Cardiac fibroblast (primary cell): ENCODE measurements at places on chromosomes 12 and 14.

GRCh38 chr12:131916306-131917138 lies 12.6 kb upstream of the PUS1 start:
- no peak for DNase-seq

- peak; percentile 64 for DNase-seq
These were observed 88.3 kb downstream of the LRRK2 start for GRCh38 chr12:40312982-40313576.

GRCh38 chr14:71539650-71540285 lies 392.5 kb upstream of the RGS6 start:
- peak; percentile 25 for DNase-seq

DNA sequence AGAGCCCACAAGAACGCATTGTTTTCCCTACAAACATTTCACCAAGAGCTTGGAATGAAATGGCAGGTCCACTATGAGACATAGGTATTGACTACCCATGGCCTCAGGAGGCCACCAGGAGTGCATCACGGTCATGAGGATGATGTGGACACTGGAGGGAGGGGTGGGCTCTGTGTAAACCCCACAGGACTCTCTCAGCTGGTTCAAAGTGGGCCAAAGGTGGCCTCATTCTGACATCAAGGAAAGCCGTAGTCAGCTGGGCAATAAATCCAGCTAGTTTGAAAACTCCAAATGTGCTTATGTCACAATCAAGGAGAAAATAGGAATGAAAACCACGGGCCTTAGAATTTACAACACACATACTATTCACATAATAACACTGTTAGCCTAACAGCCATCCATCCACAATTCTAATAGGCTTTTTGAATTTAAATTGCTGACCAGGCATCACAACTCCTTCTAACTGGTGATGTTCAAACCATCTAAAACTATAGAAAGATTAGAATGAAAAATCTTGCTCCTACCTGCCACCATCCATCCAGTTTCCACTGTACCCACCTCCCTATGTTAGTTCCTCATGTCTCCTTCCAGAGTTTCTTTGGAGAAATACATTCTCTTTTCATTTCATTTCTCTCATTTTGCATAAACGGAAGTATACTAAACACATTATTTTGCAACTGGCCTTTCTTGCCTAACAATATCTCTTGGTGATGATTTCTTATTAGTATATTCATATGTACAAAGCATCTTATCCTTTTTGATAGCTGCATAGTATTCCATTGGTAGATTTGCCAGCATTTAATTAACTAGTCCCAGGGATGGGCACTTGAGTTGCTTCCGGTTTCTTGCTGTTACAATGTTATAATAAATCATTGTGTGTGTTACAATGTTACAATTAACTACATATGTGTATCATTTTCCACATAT lies 21.5 kb downstream of the CMKLR1 start:
- DNase-seq, result no peak

DNA sequence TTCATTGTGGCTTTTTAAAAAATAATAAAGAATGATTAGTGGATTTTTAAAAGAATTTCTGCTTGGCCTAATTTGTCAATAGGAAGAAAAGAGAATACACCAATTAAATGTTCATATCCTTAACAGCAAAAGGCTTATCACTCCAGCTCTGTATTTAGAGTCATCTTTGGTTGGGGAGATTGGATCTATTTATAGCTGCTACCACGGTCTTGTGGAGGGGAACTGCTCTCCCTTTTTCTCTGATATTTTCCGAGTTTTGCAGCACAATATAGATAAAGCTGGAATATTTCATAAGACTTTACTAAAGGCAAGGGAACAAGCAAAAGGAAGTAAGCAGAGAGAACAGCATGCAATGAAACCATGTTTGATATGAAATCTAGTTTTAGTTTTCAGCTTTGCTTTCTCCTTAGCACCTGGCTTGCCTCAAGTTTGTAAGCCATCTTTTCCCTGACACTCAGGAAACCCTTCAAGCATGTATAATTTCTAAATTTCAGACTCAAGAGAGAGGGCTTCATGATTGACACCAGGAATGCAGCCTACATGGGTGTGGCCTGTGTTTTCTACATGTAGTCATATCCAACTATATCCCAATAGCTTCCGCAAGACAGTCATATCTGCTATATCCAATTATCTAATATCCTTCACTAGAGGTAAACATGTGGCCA lies 35.2 kb downstream of the BRMS1L start:
- DNase-seq, result peak; percentile 32

- no peak for DNase-seq
These were observed 55.0 kb upstream of the TMTC1 start for GRCh38 chr12:29838768-29839167.

DNA sequence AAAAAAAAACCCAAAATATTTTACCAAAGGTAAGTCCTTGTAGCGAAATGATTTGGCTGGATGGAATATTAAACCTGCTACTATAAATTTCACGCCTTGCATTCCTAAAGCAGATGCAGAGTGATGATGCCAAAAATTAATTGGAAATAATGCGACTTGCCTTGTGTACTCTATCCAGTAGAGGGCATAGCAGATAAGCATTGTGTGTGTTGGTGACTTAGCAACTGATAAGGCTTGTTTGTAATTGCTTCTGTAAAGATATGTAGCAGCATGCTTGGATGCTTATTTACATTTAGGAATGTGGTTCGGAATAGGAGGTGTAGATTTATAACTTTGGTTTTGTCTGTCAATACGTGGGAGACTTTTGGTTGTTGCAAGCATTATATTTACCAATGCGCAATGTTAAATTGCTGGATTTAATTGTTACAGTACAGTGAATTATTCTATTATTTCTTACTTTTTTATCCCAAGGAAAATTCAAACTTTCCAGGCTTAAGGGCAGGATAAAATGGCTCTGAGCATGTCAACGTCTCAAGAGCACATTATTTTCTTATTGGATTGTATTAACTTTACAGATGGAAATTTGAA lies 80.5 kb downstream of the TMEM260 start:
- peak; percentile 63 for DNase-seq

DNA sequence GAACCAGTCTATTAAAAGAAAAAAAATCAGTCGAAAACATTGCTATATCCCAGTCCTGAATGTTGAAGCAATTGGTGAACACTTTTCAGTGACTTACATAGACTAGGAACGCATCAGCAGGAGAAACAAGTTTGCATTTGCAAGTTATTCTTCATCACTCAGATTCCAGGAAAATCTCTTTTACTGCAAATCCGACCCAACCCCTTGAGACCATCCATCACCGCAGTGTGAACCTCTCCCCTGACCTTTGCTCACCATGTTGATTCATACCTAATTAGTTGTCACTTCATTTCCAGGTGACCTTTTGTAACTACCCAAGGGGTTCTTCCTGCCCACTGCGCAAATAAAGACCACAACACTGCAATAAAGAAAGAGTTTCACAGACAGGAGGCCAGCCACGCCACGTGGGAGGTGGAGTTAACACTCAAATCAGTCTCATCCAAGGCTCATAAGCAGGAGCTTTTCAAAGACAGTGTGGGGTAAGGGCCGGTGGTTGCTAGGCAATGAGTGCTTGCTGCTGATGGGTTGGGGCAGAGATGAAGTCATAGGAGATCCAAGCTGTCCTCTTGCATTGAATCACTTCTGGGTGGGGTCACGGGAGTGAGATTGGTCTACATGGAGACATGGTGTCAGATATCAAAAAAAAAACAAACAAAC lies 241.3 kb upstream of the TMEM132C start:
- no peak for DNase-seq

- no peak for DNase-seq
These were observed 103.6 kb upstream of the CCDC91 start for GRCh38 chr12:28086521-28087155.

GRCh38 chr14:51145246-51145645 lies 50.3 kb upstream of the TRIM9 start:
- DNase-seq, result peak; percentile 22

DNA sequence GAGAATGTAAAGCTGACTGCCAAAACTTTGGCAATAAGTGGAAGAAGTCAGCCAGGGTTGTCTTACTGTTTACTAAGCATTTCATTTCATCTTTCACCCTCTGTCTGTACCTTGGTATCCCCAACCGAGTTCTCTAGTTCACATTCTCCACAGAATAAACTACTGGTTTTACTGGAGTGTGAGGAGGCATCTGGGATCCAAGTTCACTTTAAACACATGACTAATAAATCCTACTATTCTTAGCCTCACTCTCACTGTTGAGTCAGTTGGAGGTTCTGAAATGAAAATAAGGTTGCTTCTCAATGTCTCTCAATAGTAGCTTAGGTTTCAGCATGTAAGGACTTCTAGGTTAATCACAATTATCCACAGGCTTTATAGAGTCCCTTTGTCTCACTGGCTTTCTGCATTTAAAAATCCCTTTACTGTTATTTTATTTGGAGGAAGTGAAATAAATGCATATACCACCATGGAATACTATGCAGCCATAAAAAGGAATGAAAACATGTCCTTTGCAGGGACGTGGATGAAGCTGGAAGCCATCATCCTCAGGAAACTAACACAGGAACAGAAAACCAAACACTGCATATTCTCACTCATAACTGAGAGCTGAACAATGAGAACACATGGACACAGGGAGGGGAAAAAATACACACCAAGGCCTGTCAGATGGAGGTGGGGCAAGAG lies 95.8 kb downstream of the EPS8 start:
- no peak for DNase-seq

- peak; percentile 45 for DNase-seq
These were observed 22.1 kb downstream of the MTHFD1 start for GRCh38 chr14:64410084-64410774.

DNA sequence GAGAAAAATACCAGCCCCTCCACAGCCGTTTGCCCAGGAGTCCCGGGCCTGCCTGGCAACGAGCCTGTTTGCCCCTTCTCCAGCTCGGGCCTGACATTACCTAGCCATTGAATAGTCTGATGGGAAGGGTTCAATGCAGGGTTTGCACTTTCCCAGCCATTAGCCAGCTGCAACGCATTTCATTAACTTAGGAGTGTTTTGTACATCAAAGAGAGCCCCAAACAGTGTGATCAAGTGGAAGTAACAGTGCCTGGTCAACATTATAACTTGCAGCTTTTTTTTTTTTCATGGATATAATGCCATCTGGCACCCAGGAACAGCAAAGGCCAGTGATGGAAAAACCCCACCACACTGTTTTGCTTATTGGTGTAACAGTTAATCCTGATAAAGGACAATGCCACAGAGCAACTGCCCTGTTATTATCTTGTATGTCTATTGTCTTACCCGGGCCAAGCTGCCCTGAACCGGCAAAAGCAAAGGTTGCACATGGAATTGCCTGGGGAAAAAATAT lies 38.0 kb downstream of the BTG1 start:
- no peak for DNase-seq

- no peak for DNase-seq
These were observed 430.1 kb downstream of the AEBP2 start for GRCh38 chr12:19869413-19869812.

- DNase-seq, result peak; percentile 33
These were observed 1.8 kb upstream of the ZNF839 start for GRCh38 chr14:102317564-102318248.

DNA sequence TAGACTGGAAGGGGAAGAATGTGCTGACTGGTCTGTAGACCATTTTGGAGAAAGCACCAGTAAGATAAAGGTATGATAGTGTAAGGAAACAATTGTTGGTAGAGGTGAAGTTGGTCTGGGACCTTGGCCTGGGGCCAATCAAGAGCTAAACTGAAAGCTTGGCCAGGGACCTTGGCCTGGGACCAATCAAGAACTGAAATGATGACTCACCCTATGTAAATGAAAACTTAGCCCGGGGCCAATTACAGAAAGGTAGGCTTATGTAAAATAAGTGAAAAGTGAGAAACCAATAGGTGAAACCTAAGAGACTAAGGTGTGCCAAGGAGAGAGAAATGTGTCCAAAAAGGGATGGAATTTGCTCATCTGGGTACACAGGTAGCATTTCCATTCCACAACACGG lies 776.0 kb downstream of the C12orf50 start:
- peak; percentile 13 for DNase-seq

GRCh38 chr14:103994535-103995184 lies 52.3 kb upstream of the RD3L start:
- DNase-seq, result no peak

DNA sequence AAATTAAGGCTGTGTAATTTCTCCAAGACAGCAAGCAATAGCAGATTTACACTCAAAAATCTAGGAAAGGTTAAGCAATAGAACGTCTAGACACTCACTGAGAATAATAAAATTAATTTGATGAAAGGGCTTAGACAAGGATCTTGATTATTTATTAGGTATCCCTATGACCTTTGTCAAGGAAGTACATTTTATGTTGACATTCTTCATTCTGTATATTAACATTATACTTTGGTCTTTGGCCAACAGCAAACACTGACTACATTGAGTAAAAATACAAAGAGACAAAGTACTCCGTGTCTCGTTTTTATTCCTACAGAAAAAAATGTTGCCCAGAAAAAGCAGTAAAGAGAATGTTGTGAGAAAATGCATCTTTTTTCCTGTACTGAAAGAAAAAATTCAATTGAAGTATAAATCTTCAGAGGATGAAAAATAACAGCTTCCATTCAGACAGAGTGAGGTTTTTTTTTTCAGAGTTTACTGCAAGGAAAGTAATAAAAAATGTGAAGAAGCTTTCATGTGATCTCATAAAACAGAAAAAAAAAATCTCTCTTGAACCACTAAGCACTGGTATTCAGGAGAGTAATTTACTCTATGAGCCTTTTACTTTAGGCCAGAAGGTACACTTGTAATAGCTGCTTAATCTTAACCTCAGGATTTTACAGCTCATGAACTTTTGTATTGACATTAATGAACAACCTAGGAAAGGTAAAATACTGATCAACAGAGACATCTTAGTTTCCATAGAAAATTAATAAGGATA lies 605.0 kb downstream of the FSCB start:
- DNase-seq, result no peak

- peak; percentile 75 for DNase-seq
These were observed 33.6 kb downstream of the CMKLR1 start for GRCh38 chr12:108305520-108305919.

DNA sequence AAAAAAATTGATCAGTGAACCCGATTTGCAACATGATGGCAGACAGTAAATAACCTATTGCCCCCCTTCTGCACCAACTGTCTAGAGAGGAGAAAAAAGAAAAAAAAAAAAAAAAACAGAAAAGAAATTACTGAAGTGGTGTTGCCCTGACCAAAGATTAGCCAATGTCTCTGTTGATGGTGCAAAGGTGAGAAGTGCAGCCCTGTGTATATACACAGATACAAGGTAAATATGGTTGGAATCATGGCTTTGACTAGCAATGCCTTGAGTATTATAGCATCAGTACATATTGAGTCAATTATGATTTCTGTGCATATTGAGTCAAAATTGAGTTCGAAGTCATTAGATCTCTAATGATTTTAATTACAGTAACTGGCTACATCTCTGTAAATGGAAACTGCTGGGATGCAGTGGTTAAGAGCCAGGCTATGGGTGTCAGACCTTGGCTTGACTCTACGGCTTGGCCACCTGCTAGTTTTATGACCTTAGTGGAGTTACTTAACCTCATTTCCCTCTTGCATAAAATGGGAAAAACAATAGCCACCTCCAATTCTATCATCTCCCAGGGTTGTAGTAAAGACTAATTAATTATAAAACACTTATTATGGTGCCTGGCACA lies 51.0 kb downstream of the EGLN3 start:
- no peak for DNase-seq

GRCh38 chr14:22555384-22556011 lies 33.5 kb downstream of the DAD1 start:
- DNase-seq, result peak; percentile 29
